ENCODE measurements at places on chromosomes 7 and 10.

GRCh38 chr7:115096262-115096661 is 174.4 kb downstream of the MDFIC start:
- no peak for DNase-seq

DNA sequence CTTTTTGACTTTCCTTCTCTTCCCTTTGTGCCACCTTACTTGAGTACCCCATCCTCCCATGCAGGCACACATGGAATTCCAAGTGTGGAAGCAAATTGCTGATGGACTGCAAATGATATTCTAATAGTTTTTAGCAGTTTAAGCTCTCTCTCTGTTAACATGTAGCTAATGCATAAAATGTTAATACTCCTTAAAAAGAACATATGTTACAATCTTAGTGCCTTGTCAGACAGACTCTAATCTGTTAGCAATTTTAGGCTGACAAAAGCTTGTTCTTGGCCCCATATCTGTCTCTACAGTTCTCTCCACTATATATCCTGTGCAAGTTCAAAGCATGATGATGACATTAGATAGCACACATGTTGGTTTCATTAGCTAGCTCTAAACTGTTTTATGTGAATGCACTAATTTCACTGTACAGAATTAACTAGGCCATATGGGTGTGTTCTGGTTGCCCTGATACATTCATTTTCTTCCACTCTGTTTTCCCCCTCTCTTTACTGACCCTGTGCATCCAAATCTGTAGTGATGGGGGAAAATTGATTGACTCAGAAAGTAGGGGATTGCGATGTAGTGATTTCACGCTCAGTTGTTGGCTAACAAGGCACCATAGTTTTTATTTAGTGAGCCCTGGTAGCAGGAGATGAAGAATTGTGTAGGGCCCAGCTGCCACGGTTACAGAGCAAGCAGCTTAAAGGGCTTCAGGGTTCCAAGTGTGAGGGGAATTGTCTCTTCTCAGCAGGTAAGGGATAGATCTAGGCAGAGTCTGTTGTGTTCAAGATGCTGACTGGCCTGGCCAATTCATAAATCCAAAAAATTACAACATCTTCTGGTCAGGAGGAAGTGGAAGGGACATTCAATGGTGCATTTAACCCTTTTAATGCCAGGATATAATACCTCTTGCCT is 114.6 kb upstream of the FZD1 start:
- DNase-seq, result no peak

- no peak for DNase-seq
Observed at GRCh38 chr7:7183061-7183837, 905 bp downstream of the C1GALT1 start.

GRCh38 chr7:132653366-132653930 is 77.2 kb upstream of the PLXNA4 start:
- no peak for DNase-seq

GRCh38 chr10:10094691-10095090 is 923.0 kb upstream of the CELF2 start:
- DNase-seq, result no peak

GRCh38 chr7:22589641-22590201 is 89.7 kb upstream of the STEAP1B start:
- no peak for DNase-seq

DNA sequence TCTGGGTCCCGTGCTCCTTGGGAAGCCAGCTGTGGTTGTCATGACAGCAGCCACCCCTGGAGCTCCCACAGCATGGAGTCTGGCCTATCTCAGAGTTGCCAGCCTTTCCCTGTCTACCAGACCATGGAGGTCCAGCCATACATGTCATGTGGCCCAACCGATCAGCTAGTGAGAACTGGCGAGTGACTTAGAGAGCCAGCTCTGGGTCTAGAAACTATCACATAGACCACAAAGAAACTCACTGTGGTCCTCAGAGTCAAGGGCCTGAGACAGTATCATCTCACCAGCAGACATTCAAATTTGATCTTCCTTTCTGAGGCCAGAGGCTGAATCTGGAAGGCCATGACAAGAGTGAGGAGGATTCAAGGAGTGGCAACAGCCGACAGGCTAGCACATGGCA is 223.3 kb upstream of the GPR26 start:
- DNase-seq, result no peak

DNA sequence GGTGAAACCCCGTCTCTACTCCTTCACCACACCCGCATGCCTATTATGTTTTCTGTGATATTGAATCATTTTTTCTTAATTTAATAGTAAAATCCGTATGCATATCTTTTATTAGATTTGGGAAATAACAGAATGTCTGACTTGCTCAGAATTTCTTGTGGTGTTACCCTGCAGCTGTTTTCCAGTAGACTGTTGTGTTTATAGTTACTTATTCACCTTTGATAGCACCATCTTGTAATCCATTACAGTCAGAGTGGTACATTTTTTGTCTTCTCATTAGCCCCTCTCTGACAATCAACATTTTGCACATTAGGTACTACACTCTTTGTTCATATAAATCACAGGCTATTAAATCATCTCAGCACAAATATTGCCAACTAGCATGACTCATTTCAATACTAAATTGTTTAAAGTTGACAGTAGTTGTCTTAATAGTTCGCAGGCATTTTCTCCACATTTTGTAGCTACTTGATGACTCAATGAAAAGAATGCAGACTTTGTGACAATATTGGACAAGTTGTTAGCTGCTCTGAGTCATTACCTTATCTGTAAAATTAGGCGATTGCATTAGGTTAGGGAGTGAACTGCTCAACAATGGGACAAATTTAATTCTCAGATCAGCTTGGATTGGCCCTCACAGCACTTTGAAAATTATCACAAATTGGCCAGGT is 17.8 kb upstream of the SLC16A12 start:
- no peak for DNase-seq

DNA sequence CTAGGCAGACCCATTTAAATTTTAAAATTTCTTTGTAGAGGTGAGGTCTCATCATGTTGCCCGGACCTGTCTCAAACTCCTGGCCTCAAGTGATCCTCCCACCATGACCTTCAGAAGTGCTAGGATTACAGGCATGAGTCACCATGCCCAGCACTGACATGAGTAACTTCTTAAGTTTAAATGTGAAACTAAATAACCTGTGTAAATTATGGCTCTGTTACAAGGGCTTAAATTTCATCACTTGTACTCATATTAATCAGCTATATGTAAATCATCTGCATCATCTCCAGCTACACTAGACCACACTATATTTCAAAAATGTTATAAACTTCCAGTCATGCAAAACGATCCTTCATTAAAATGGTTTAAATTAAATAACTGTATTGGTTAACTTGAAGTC is 56.1 kb downstream of the ATAD1 start:
- DNase-seq, result no peak

- no peak for DNase-seq
Observed at GRCh38 chr7:77288676-77289320, 89.2 kb upstream of the FGL2 start.

DNA sequence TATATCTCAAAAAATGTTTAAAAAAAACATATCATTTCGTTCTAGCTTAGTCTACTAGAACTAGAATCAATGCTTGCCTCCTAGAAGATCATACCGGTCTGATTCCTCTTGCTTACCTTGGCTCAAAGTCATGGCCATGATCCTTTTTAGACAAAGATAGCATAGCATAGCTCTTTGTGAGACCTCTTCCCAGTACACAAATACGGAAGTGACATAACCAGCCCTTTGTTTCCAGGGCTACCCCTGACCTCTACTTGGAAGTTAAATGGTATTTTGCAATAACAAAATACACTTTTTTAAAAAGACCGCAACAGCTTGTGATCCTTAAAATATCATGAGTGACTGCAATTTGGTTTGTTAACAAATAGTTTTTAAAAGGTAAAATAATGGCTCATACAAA is 130.7 kb upstream of the NOBOX start:
- DNase-seq, result no peak

DNA sequence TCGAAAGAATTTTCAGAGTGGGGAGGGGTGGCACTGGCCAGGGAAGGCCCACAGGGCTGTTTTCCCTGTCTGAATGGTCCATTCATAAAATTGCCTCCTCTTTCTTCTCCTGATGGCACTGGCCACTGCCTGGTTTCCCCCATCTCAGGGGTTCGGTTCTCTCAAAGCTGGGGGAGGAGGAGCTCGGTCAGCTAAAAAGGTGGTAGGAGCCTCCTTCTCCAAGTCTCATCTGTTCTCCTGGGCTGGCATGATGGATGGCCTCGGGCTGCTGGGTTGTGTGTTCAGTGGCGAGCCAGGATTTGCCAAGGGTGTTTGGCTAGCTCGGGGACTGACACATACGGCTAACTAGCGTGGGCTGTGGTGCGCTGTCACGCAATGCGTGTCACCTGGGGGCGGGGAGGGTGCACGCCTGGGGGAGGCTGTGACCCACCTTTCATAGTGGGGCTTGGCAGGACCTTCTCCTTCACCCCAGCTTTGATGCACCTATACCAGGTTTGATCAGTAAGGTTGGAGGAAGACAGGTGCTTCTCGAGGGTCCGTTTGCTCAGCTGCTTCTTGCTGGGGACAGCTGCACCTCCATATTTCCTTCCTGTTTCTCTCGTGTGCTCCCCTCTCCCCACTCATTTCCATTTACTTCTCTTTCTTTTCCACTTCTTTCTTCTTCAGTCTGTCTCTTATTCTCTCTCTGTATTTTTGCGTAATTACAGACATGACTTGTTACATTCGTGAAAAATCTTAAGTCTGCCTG is 36.3 kb downstream of the RBM20 start:
- no peak for DNase-seq

GRCh38 chr10:100811752-100812750 is 66.7 kb downstream of the PAX2 start:
- DNase-seq, result no peak

DNA sequence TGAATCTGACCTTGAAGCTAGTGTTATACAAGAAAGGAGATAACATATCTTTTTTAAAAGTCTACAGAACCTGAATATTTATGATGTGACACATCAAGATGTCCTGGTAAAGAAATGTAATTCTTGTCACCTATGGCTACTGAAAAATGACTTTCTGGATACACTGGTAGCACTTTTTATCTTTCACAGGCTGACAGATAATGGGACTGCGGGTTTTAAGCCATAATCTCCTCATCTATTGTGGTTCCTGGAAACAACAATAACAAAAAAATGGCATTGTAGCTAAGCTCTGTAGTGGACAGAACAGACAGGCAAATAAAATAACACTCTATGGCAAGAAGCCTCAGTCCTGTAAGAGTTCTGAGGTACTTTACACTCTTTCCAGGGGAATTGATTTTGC is 31.6 kb upstream of the YAE1 start:
- no peak for DNase-seq

DNA sequence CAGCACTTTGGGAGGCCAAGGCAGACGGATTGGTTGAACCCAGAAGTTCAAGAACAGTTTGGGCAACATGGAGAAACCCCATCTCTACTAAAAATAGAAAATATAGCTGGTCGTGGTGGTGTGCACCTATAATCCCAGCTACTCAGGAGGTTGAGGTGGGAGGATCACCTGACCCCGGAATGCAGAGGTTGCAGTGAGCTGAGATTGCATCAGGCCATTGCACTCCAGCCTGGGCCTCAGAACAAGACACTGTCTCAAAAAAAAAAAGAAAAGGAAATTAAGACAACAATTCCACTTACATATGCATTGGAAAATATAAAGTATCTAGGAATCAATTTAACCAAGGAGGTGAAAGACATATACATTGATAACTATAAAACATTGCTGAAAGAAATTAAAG is 7.2 kb upstream of the OGDH start:
- no peak for DNase-seq

- no peak for DNase-seq
Observed at GRCh38 chr10:104045151-104046089, 40.3 kb downstream of the COL17A1 start.

DNA sequence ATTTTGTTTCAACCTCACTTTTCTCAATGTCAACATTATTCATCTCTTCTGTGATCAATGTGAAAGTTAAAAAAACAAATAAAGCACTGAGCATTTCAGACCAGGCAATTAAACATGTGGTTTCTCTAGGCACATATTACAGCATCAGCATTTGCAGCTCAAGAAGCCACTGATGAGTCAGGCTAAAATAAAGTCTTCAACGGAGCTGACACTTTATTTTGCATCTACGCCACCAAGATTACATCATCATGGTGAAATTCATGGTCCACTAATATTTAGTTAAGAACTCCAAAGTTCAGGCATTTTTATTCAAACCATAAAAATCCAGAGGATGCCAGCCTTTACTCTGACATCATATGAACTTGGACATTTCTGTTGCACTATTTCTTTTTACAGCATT is 33.0 kb downstream of the MAGI2 start:
- no peak for DNase-seq

GRCh38 chr10:76618171-76618570 is 1019.4 kb downstream of the KCNMA1 start:
- no peak for DNase-seq

GRCh38 chr7:151923097-151923876 is 33.0 kb upstream of the GALNTL5 start:
- no peak for DNase-seq

DNA sequence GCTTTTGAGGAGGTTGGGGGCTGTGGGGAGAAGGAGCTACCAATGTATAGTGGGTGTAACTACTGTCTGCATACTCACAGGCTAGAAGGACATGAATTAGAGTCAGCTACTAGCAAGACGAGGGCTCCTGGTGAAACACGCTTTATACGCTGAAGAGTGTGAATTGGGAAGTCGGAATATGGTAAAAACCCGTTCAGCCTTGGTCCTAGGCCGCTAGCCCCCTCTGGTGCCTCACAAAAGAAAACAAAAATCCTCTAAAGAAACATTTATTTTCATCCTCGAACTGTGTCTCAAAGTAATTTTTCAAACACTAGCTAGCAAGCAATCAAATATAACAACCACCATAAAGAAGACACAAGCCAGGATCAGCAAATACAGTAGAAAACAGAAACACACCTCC is 338.1 kb upstream of the SEMA3C start:
- DNase-seq, result no peak

DNA sequence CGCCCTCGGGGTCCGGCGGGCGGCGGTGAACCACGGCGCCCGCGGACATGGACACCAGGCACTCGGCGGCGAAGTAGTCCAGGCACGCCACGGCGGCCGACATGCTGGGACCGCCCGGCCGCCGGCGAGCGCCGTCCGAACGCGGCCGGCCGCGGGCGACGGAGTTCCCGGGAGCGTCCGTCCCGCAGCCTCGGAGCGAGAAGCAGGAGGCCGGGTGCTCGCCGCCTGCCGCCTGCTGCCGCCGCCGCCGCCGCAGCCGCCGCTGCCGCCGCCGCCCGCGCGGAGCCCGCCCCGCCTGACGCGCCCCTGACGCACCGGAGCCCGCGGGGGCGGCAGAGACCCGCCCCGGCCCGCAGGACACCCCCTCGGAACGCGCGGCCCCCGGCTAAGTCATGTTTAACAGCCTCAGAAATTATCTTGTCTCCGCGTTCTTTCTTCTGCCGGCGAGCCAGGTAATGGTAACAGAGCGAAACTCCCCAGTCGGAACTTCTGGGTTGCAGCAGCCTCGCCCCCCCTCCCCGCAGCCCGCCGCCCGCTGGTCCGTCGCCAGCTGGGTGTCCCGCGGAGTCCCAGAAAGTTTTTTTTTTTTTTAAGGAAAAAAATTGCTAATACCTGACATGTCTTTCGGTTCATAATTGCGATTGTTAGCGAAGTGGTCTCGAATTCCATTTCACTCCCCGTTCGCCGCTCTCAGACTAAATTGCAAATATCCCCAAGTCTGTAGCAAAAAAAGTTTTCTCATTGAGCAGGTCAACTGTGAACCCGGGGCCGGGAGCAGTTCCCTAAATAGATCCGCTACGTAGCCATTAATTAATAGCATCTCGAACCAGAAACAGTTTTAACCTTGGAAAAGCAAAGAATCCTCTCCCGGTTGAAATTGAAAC is at the start of gene KLF14:
Gene KLF14 (minus strand): TSS at position 277 of the 884 bp plus-strand sequence. CDS start 174 bp downstream, at position 103.
- DNase-seq, result no peak

- no peak for DNase-seq
Observed at GRCh38 chr7:44827567-44827966, 20.3 kb downstream of the H2AZ2 start.

- DNase-seq, result no peak
Observed at GRCh38 chr10:103476046-103476768, 2.8 kb downstream of the CALHM3 start.

- DNase-seq, result no peak
Observed at GRCh38 chr7:13792208-13792607, 197.3 kb downstream of the ETV1 start.
